ENCODE measurements at places on chromosomes 4 and X.
A peak's percentile ranks its signal among the peaks of the same experiment; 100 is the strongest.

DNA sequence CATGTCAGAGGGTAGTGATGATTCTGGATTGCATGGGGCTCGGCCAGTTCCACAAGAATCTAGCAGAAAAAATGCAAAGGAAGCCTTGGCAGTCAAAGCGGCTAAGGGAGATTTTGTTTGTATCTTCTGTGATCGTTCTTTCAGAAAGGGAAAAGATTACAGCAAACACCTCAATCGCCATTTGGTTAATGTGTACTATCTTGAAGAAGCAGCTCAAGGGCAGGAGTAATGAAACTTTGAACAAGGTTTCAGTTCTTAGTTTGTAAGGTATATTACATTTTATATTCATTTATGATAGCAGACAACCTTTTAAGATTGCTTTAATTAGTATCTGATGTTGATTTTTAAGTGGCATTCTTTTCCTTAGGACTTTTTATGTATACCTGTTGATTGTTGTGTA lies 24.2 kb downstream of the REST start:
- no peak for DNase-seq

- no peak for DNase-seq
These were observed 1.5 kb upstream of the CPLX1 start for GRCh38 chr4:827209-828081.

GRCh38 chrX:26352891-26353430 lies 137.0 kb downstream of the MAGEB5 start:
- DNase-seq: no peak

- DNase-seq: no peak
These were observed 329.2 kb upstream of the HAND2 start for GRCh38 chr4:173859091-173859713.

DNA sequence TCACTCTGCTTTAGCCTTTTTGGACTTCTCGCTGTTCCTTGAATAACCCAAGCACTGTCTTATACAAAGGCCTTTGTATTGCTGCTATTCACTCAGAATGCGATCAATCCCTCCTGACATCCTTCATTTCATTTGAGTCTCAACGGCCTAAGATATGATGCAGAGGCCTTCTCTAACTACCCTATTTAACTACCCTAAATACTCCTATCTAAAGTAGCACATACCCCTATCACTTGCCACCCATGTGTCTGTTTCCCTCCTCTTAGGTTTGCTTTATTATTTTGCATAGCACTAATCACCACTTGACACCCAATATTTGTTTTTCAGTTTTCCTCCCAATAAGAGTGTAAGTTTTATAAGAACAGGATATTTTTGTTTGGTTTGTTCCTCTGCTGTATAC lies 42.3 kb upstream of the ACSL4 start:
- DNase-seq: no peak

DNA sequence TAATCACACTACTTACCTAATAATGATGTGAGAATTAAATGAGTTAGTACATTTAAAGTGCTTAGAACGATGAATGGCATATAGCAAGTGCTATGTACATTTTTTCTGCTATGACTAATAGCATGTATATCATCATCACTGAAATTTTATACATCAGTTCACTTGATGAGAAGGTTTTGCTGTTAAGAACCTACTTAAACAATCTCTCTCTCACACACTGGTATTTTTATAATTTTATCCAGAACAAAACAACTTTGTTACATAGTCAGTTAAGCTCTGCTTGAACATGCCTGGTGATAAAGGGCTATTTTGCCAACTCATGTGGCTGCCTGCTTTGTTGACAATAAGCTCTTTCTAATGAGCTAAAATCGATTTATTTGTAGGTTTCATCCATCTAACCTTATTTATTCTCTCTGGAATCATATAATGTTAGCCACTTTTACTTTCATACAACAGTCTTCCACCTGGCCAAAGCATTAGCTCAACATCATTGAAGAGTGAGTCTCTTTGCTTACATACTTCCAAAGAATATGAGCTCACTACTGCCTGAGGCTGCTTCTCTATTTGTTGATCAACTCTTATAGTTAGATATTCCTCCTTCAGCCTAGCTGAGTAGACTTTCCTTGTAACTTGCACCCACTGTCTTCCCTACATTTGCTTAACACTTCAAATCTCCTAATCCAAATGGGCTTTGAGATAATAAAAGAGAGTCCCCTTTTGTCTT lies 372.7 kb upstream of the BOD1L1 start:
- no peak for DNase-seq

DNA sequence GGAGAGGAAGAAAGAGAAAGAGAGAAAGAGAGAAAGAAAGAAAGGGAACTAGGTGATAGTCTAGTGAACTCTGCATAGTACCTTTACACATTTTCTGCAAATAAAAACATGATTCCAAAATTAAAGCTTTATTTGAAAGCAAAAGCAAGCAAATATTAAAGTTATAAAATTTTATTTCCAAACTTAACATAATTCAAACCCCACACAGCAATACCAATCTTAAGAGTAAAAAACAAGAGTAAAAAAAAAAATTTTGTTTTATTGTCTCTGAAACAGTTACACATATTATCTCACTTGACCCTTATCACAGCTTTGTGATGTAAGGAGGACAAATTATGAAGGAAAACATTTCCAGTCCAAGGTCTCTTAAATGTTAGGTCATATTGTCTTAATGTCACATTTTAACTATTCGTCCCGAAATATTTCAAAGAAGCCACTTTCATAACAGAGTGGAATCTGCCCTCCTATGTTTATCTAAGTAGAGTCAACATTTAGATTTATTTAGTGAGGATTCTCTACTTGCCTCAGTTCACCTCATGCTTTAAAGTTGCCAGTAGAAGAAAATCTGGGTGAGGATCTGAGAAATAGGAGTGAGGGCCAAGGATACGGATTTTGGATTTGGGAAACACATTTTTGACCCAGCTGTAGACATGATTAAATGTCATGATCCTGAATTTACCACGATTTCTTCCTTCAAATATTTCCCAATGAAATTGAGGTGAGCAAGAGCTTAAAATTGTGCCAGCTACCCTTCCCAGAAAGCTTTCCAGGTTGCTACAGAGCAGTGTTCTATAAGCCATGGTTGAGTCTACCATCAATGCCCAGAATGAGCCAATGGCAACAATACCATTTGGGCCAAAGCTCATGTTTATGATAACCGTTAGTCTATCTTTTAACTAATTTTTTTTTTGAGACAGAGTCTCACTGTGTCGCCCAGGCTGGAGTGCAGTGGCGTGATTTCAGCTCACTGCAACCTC lies 7.5 kb upstream of the FGA start:
- DNase-seq: no peak

DNA sequence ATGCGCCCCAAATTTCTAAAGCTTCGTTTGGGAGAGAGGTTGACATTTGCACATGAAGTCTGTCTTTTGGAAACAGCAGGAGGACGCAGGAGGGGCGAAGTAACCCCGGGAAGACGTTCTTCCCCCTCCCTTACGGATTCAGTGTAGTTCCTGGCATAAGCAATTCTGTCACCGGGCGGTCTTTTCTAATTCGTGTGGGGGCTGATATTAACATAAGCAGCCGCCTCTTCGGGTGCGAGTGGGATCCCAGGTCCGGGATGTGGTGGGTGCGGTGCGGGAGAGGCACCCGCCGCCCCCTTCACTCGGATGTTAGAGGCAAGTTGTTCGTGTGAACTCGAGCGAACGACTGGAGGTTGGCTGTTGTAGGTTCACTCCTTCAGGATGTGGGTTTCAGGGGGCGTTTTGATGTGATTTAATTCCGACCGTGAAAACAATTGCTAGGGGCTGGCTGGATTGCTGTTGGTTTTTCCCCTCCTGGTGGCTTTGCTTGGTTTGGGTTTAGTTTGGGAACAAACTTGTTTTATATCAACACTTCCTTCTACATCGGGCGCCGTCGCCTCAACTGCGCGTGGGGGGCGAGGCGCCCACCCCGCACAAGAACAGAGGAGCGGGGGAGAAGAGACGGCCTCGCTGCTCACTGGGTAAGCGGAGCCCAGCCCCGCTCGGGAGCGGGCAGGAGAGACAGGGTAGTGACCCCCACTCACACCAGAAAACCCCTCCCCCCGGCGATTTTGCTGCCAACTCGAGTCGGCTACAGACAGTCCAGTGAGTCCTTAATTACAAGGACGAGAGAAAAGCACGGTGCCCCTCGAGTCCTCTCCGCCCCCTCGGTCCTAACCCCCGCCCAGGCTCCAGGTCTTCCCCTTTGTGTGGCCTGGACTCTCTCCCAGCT lies 2.9 kb upstream of the LEF1 start:
- DNase-seq: peak; percentile 27

GRCh38 chr4:53914313-53915016 lies 149.9 kb downstream of the CHIC2 start:
- DNase-seq: no peak

DNA sequence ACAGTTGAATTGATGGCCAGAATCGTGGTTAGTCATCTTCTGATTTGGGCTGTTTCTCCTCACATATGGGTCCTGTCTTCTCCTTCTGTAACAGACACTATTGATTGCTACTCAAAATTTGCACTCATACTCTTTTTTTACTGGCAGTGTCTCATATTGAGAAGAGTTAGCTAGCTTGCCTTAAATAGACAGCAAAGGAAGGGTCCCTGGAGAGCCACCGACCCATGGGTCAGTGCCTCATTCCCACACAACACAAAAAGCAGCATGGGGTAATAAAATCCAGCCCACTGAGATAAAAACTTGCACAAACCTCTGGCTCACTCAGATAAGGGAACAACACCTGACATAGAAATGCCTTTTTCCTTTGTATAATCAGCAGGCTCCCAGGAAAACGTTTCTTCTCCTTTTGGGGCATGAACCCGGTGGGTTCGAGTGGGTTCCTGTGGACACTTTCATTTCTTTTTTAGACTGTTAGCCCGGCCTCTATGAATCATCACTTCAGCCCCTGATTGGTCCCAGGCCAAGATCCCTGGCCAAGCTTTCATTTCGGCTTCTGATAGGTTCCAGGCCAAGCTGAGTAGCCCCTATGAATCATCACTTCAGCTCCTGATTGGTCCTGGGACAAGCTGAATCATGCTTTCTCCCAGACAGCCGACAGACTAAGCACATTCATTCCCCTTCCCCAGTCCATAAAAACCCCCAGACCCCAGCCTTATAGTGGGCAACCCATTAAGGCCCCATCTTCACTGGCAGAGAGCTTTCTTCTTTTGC lies 408.1 kb downstream of the DCAF12L2 start:
- DNase-seq: no peak

DNA sequence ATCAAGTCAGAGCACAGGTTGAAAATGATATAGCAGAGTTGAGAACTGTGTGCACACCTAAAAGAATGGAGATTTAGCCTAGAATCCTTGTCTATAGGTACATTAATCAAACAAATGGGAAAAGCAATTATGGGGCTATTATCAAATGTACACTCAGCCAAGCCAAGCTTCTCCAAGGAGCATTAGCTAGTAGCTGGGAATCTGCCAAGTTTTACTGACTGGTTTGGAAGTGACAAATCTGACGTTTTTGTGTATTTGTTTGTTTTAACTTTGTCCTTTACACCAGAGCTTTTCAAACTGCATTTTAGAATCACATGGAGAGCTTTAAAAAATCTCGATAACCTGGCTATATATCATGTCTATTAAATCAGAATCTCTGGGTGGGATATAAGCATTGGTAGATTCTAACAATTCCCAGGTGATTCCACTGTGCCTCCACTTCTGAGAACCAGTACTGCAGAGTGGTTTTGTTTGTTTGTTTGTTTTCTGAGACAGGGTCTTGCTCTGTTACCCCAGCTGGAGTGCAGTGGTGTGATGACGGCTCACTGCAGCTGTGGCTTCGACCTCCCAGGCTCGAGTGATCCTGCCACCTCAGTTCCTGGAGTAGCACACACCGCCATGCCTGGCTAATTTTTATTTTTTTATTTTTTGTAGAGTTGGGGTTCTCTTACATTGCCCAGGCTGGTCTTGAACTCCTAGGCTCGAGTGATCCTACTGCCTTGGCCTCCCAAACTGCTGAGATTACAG lies 279.8 kb downstream of the UNC5C start:
- DNase-seq: no peak

- DNase-seq: no peak
These were observed 147.2 kb upstream of the DIPK2B start for GRCh38 chrX:45347877-45348276.

- no peak for DNase-seq
These were observed 935.4 kb upstream of the GRIA3 start for GRCh38 chrX:122248681-122249080.

Measured in glutamatergic neuron (in vitro differentiated cells).